ENCODE measurements at places on chromosomes 1 and 21.

GRCh38 chr1:235941876-235942624, 75.3 kb upstream of the LYST start:
- no peak for DNase-seq

- DNase-seq = no peak
Measured at GRCh38 chr1:182633657-182634281, 29.6 kb upstream of the RGS16 start.

GRCh38 chr1:219833214-219833815, 95.0 kb downstream of the SLC30A10 start:
- DNase-seq = no peak

GRCh38 chr1:29708796-29709703, 472.7 kb downstream of the PTPRU start:
- no peak for DNase-seq
